Stimulated activated CD8-positive, alpha-beta memory T cell treated with anti-CD3 and anti-CD28 coated beads, Interleukin-4, amount 100 ng/mL, for 1 hour (primary cell): ENCODE measurements at places on chromosomes 2 and 18.

GRCh38 chr2:460861-461260 is 173.0 kb upstream of the ALKAL2 start:
- DNase-seq = no peak

DNA sequence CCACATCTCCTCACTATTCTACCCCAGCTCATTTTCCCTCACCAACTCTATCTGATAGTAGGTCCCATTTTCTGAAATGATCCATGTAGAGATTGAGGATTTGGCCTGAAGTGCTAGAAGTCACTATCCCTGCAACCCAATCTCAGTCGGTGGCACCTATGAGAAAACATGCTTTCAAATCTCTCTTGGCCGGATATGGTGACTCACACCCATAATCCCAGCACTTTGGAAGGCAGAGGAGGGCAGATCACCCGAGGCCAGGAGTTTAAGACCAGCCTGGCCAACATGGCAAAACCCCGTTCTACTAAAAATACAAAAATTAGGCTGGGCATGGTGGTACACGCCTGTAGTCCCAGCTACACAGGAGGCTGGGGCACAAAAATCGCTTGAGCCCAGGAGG is 19.1 kb upstream of the MARCHF4 start:
- no peak for DNase-seq

- DNase-seq = no peak
Measured at GRCh38 chr18:71237641-71238040, 948.8 kb downstream of the SOCS6 start.

- DNase-seq = no peak
Measured at GRCh38 chr2:136175868-136176267, 57.9 kb upstream of the CXCR4 start.

GRCh38 chr2:107358362-107358761 is 468.3 kb upstream of the RGPD4 start:
- DNase-seq = no peak

DNA sequence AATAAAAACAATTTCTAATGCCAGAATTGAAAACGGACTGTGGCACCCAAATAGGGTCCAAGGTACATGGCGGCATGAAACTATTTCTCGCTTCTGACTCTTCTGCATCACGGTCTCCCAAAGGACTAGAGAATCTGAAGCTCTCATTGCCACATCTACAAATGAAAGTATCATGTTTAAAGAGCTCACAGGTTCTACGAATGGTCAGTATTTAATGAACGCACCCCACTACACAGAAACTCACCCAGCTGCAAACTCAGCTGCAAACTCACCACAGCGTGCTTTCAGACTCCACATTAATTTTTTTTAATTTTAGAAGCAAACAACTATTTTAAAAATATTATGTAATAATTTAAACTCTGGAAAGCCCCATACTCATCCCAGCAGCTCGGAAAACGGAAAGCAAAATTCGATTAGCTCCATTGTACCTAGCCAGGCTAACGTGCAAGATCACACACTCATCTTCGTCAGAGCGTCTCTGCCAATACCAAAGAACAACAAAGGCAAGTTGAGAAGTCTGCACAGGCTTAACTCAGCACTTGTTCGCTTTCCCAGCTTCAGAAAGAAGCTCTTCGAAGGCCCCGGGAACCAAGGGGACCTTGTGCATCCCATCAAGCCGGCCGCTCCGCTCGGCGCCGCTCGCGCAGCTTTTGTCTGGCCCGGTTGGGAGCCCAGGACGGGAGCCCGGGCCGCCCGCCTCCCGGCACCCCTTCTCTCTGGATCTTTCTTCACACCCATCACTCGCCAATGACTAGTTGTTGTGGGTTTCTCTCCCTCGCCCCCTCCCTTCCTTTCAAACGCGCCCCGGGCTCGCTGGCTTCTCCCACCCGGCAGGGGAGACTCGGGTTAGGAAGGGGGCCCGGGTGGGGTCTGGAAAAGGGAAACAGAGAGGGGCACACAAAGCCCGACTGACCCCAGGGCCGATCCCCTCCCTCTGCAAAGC is 785 bp downstream of the CLASP1 start:
- peak; percentile 10 for DNase-seq

GRCh38 chr18:57207124-57207916 is 60.4 kb downstream of the BOD1L2 start:
- DNase-seq = no peak

- DNase-seq = no peak
Measured at GRCh38 chr18:54590945-54591344, at the start of gene DYNAP. Gene DYNAP (plus strand): TSS chr18:54591245. CDS start chr18:54591283, 38 bp downstream.

DNA sequence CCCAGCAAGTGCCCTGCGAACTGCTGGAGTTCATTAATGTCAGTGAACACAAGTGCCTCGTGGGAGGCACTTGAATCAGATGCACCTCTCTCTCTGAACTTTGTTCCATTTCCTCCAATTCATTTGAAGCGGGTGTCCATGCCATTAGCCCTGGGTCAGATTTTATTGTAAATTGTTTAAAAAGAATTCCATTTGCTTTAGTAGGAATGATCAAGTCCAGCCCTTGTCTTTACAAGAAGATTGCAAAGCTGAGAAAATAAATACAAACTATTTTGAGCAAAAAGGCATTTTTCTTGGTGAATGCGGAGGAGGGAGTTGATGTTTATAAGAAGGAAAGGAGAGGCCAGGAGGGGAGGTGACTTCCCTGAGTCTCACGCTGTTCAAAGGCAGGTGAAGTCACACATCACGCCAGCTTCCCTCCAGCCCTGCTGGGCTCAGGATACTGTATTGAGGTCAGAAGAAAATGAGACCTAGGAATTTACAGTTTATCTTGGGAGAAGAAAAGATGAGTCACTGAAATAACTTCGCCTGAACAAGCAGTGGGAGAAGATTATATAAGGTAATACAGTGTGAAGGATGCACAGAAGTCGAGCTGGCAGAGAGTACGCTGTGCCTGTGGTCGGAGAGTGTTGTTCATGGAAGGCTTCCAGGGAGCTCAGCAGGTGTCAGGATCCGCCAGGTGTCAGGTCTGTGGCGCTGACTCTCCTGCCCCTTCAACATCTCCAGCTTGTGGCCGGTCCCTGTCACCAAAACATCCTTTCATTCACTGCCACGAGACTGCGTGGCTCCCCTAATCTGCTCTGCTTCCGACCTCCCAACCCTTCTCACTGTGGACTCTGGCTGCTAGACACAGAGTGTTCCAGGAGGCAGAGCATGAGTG is 36.5 kb downstream of the EFR3B start:
- DNase-seq = no peak

DNA sequence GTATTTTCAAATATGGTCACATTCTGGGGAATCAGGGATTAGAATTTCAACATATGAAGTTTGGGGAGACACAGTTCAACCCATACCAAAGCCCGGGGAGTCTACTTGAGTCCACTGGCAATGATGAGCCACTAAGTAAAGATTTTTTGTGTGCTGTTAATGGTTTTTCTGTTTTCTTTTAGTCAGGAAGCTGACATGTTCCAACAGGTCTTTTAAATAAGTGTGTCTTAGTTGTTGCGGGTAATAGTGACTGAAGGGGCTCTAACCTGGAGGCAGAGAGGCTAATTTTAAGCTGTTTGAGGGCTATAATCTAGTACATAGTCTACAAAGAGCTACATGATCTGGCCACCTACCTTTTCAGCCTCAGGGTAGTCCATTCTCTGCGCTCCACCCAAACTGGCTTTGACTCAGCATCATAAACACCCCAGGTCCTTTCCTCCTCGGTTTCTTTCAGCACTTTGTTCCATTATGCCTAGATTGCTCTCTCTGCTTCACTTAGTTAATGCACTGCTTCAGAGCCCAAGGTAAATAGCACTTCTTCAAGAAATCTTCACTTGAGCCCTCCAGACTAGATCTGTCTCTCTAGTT is 17.6 kb upstream of the UBE2E3 start:
- DNase-seq = no peak

DNA sequence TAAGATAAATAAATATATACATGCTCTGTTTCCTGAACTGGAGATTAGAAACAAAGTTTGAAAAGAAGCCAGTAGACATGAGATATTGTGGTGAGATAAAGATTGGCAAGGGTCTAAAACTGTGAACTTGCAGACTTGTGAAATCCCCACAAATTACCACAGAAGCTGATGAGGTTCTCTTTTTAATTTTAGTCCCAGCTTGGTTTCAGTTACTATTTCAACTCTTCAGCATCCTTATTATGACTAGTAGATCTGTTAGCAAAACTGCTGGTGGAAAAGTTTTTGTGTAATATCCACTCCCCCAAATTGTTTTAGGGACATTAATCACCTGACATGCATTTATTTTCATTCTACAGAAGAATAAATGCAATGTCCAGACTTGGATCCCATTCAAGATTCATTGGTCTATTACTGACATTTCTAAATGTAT is 20.8 kb downstream of the RASGRP3 start:
- no peak for DNase-seq

DNA sequence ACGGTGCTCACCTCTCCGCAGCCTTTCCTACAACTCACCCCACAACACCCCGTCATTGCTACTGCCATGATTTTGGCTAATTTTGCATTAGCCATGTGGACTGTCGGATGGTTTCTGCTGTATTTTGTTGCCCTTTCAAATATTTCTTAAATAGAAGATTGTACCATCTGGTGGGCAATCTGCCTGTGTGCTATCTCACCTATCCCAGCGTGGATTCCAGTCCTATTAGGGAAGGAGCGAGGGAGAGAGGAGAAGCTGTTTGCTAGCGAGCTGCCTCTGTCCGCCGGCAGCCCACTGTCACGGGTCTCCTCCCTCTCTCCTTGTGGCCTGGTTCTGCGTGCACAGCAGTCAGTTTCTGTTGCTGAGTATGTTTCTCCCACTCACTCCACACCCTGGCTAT is 336.2 kb downstream of the TXNL1 start:
- DNase-seq = no peak

- no peak for DNase-seq
Measured at GRCh38 chr18:9321017-9321452, 13.5 kb upstream of the TWSG1 start.

DNA sequence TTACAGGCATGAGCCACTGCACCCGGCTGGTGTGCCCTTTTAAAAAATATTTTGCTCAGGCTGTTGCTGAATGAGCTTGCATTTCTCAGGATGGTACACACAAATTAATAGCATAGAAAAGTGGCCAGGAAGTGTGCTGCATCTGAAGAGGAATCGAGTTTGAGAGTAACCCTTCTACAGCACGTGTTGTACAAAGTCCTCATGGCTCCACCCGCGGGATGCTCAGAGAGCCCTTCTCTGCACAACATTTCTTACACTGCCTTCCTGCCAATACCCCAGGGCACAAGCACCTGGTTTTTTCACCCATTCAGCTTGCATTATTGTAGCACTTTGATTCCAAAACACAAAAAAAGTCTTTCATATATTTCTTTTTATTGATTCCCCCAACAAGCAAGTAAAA is 90.1 kb upstream of the NEDD4L start:
- no peak for DNase-seq

GRCh38 chr18:50183556-50183955 is 11.4 kb downstream of the MYO5B start:
- DNase-seq = no peak

GRCh38 chr2:240066489-240066888 is 13.2 kb upstream of the OR6B3 start:
- no peak for DNase-seq

DNA sequence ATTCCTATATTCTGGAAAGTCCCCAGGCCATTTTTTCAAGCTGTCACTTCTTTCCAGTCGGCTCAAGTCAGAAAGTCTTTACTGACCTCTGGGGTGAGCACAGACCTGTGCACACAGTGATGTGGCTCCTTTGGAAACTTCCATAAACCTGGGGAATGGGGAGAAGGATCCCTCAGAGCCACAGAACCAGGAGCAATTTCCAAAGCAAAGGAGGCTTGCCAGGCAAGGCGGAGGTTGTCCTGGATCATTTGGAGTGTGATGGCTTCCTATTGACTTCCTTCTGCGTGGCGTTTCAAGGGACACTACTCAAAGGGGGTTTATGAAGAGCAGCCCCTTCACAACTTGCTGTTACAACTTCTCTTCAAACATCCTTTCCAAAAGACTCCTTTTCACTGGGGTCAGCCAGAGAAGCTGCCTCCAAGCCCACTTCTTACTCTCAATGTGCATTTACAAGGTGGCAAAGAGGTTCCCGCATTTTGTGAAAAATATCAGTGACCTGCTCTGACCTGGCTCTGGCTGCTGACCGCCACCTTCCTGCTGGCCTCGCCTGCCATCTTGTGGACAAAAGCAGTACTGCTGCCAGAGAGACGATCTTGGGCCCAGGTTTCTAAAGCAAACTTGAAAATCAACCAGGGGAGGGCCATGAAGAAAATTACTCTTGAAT is 18.2 kb upstream of the TMEM247 start:
- DNase-seq = peak; percentile 53

DNA sequence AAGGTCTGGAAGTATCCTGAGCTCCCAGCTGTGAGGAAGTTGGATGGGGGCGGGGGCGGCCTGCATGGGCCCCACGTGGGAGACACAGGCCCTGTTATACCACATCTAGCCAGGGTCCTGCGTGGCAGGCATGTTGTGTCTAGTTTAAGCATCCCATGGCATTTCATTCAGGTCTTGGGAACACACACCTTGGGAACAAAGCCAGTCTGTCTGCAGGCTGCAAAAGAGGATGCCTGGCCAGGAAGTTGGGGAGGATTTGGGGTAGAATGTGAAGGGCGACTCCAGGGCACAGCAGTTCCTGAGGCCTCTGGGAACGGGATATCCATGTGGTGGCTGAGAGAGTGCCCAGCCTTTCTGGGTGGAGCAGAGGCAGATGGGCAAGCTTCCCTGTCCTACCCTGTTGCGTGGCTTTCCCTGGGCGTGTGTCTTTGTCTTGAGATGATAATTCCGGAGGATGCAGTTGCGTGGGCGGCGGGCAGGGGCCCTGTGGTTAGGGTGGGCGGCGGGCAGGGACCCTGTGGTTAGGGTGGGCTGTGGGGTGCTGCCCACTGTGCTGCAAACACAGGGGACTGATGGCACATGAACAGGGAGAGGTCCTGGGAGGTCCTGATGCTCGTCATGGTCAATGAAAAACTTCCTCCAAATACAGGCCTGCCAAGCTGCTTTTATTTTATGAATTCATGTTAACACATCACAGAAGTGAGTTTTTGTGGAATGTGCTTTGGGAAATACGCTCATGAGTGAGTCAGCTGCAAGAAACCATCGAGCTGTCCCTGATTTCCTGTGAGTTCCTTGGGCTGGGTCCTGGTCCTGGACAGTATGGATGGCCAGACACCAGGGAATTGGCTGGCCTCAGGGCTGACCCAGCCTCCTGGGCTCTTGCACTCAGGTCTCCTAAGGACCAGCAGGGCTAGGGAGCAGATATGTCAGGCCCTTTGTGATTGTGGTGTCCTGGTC is 90.0 kb upstream of the HS6ST1 start:
- no peak for DNase-seq

DNA sequence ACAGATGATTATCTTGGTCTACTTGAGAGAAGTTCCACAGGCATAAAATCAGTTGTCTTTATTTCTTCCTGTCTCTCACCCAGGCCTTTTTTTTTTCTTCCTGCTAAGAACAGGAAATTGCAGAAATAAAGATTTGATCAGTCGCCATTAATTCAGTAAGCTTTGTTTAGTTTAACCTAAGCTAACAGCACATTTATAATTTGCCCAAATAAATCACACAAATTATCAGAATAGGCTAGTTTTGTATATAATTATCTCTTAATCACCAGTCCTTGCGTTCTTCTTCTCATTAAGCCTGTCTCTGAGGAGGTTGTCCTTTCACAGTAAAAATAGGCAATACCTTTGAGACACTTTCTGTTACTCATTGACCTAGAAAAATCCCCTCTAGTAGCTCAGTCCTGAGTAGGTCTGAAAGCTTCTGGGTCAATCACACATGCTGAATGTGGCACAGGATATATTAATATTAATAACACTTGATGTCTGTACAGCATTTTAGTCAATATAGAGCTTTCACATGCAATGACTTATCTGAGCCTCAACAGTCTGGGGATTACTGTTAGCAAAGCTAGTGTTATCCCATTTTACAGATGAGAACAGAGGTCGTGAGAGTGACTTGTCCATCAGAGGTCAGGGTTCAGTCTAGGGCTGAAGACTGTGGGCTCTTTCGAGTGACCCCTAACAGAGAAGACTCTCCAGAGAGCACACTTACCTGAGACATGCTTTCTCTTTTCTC is 11.2 kb upstream of the STK17B start:
- DNase-seq = no peak
